NCI-H2081 (cell line): ENCODE measurements at places on chromosomes 5 and 9.

DNA sequence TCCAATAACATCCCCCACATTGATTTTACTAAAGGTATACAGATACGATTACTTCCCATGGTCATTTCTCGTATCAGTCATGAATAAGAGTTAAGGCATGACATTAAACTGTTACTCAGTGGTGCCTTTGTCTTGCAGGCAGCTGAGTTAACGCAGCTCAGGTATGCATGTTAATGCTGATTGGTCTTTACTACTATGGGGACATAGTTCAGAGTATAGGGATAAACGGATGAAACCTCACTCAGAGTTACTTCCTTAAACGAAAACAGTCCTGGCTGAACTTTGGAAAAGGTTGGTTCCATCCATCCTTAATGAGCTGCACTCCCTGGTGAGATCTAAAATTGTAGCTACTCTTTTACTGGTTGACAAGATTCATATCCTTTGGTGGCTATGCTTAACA is 87.0 kb downstream of the ACTL7B start:
- no peak for DNase-seq

- DNase-seq = no peak
Measured at GRCh38 chr5:50856401-50857119, 190.1 kb downstream of the PARP8 start.

DNA sequence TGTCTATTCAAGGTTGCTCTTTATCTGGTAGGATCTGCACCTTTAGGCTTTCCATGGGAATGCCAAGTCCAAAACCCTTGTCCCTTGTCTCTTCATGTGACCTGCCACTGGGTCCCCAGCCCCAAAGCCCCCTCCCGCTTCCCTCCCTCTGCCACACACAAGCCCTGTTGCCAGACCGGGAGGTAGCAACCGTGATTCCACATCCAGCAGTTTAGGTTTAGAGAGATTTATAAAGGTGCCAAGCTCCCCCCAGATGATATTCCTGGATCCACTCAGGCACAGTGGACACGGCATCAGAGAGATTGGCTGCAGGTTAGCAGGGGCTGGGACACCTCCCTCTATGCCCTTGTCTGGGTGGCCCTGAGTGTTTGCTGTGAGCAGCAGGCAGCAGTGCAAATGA is 504.7 kb downstream of the CCDC171 start:
- no peak for DNase-seq

DNA sequence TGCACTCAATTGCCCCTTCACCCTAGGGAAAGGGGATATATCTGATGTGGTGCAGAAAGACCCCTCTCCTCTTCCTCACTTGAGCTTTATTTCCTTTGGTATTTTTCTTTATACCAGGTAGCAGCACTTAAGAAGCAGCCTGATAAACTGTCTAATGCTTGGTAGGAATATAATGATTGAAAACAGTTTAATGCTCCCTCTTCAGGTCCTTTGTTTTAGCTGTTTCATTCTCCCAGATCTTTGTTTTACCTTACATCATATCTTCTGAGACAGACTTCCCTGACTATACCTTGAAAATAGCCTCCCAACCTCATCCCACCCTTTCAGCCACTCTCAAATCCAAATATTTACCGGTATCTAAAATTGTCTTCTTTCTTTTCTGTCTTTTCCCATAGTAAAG is 87.9 kb downstream of the NUDT12 start:
- no peak for DNase-seq

DNA sequence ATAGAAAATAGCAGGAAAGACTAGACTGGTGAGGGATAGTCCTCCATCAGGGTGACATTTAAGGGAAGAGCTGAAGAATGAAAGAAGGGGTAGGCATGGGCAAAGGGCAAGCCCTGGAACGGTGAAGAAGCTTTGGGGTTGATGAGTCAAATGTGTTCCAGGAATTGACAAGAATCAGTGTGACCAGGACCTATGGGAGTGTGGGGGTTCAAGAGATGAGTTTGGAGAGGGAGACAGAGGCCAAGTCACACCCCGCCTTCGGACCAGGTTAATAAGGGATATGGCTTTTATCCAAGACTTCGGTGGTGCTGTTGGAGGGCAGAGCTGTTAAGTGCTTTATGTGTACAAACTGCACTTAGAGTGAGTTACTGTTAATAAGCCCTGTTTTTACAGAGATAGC is 920 bp downstream of the PMPCA start:
- DNase-seq = no peak
